ENCODE measurements at places on chromosomes 3 and 15.

- DNase-seq, result no peak
Observed at GRCh38 chr3:62992520-62992919, 117.3 kb upstream of the CADPS start.

DNA sequence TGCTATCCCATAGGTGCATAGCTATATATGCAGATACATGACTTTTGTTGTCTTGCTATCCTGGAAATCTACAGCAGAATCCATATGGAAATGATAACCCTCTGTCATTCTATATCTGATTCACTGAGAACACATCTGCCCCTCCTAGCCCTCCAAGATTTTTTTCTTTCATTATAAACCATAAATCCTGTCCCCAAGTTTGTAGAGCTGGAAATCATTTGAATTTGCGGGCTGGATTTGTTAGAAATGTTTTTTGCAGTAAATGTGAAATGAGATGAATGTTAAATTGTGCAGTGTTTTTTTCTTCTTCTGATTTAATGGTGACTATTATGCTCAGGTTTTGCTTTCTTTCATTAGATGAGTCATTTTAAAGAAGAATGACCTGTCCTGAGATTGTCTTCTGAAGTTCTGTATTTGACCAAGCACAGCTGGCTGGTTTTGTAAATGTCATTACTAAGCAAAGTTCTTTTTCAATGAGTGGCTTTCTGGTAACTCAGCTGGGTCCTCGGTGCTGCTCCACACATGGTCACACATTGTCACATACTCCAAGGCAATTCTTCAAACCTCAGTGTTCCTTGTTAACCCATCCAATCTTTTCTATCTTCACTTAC, 25.3 kb upstream of the ABHD17C start:
- DNase-seq, result no peak

DNA sequence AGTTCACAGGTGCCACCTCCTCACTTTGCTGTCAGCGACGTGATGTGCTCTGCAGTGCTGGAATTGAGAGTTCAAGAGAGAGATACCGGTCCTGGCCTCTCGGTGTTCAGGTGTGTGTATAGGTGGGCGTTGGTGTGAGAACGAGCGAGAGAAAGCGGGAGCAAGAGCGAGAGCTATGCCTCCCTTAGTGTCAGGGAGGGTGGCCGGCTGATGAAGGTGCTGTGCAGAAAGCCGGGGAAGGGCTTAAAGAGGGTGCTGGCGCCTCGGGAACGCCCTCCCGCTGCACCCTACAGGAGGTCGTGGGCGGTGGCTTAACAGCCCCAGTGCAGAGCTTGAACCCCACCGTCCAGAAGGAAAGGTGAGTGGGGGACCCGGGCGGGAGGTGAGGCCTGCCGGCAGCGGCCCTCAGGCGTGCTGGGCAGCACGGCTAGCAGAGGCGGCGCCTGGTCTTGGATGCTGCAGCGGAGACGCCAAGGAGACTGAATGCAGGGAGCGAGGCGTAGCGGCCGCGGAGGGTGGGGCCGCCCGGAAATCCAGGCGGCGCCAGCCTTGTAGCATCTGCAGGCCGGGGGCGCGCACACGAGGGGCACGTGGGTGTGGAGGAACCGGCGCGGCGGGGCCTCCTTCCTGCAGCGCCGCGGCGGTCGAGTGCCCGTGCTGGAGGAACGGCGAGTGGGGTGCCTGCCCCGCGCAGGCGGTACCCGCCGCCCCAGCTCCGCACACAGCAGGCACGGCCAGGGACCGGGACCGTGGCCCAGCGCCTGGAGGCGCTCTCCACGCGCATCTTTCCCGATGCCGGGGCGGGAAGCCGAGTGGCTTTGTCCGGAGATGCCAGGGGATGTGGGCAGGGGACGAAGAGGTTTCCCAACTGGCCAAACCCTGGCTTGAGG, 246.8 kb upstream of the TOPAZ1 start:
- no peak for DNase-seq

GRCh38 chr15:76353023-76353577, 16.5 kb downstream of the ISL2 start:
- no peak for DNase-seq

GRCh38 chr3:110579840-110580550, 491.6 kb upstream of the NECTIN3 start:
- no peak for DNase-seq

GRCh38 chr3:182954553-182955235, 25.6 kb downstream of the DCUN1D1 start:
- DNase-seq, result no peak

GRCh38 chr3:61172684-61173083, 78.6 kb downstream of the FHIT start:
- no peak for DNase-seq
